ENCODE measurements at places on chromosomes 11 and 22.

- no peak for DNase-seq
Observed at GRCh38 chr22:45769569-45770210, 98.1 kb downstream of the ATXN10 start.

- DNase-seq = no peak
Observed at GRCh38 chr22:23216461-23217170, 36.3 kb downstream of the BCR start.

DNA sequence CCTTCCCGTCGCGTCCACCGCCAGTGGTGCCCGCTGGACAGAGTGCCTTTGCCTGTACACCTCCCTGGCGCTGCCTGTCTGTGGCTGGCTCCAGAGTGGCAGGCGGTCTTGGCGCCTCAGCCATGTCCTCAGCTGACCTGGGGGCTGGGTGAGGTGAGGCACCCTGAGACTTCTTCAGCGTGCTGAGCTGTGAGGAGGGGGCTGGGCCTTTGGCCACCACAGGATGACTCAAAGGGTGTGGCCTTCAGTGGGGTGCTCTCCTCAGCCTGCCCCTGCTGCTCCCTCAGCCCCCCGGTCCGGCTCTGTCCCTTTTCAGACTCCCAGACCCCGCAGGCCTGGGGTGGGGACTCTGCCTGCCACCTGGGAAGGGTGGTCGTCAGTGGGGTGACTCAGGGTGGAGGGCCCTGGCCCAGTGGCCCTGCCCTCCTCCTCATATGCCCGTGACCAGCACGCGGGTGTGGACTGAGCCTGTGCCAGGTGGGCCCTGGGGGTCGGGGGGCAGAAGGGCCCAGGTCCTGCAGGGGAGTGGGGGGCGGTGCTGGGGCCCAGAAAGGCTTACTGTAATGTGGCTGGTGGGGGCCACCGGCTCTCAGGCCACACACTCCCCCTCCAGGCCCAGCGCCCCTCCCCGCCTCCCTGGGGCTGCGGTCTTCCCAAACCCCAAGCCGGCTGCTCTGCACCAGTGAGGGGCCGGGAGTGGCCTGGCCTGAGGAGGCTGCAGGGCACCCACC, 15.9 kb downstream of the CRELD2 start:
- DNase-seq = no peak

GRCh38 chr22:50684501-50684900, 11.9 kb downstream of the SHANK3 start:
- DNase-seq = no peak

GRCh38 chr11:96324912-96325311, 18.1 kb downstream of the MAML2 start:
- DNase-seq = peak; percentile 83

GRCh38 chr22:24142241-24142640, 39.0 kb upstream of the SUSD2 start:
- DNase-seq = no peak

DNA sequence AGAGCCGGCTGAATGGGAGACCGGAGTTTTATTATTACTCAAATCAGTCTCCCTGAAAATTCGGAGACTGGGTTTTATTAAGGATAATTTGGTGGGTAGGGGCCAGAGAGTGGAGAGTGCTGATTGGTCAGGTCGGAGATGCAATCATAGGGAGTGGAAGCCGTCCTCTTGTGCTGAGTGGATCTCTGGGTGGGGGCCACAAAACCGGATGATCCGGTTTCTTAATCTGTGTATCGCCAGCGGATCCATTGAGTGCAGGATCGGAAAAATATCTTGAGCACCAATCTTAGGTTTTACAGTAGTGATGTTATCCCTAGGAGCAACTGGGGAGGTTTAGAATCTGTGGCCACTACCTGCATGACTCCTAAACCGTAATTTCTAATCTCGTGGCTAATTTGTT, 886 bp upstream of the NIPSNAP1 start:
- no peak for DNase-seq
